Aorta (tissue), 5 donors: ENCODE measurements at places on chromosomes 7 and 10.

GRCh38 chr10:90675621-90676020, 182.2 kb downstream of the HTR7 start:
- DNase-seq = no peak

GRCh38 chr7:47817917-47818316, 130.3 kb downstream of the PKD1L1 start:
- no peak for DNase-seq

- DNase-seq = no peak
These were observed 427.9 kb upstream of the CELF2 start for GRCh38 chr10:10589540-10590303.

GRCh38 chr7:16603633-16604032, 41.9 kb downstream of the ANKMY2 start:
- no peak for DNase-seq

- no peak for DNase-seq
These were observed 344.7 kb upstream of the LRGUK start for GRCh38 chr7:133782470-133782869.

- DNase-seq = no peak
These were observed 21.1 kb downstream of the TMEM270 start for GRCh38 chr7:73882047-73882402.

GRCh38 chr7:131501422-131501821, 55.0 kb downstream of the PODXL start:
- DNase-seq = no peak

GRCh38 chr10:113379091-113379490, 173.8 kb upstream of the HABP2 start:
- no peak for DNase-seq

- DNase-seq = no peak
These were observed 125.8 kb downstream of the PCLO start for GRCh38 chr7:83036721-83037380.

DNA sequence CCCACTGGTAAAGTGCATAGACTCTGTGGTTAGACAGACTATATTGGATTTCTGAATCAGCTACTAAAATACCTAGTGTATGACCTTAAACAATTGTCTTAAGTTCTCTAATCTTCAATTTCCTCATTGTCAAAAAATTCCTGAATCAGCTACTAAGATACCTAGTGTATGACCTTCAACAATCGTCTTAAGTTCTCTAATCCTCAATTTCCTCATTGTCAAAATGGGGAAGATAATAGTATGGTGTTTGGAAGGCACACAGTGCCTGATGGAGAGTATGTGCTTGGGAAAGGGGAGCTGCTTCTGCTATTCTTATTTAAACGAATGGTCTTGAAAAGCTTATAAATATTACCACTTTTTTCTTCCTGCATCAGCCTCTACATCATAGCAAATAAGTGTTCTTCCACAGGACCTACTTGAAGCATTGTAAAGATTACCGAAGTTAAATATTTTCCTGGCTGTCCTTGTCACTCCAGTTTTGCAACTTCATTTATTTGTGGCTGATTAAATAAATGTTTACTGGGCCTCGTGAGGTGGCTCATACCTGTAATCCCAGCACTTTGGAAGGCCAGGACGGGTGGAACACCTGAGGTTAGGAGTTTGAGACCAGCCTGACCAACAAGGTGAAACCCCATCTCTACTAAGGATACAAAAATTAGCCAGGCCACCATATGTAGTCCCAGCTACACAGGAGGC, 64.4 kb upstream of the ITGA8 start:
- DNase-seq = no peak

GRCh38 chr7:9120331-9120730, 686.9 kb downstream of the NXPH1 start:
- DNase-seq = no peak

GRCh38 chr10:1116051-1116450, 59.9 kb downstream of the WDR37 start:
- DNase-seq = no peak

DNA sequence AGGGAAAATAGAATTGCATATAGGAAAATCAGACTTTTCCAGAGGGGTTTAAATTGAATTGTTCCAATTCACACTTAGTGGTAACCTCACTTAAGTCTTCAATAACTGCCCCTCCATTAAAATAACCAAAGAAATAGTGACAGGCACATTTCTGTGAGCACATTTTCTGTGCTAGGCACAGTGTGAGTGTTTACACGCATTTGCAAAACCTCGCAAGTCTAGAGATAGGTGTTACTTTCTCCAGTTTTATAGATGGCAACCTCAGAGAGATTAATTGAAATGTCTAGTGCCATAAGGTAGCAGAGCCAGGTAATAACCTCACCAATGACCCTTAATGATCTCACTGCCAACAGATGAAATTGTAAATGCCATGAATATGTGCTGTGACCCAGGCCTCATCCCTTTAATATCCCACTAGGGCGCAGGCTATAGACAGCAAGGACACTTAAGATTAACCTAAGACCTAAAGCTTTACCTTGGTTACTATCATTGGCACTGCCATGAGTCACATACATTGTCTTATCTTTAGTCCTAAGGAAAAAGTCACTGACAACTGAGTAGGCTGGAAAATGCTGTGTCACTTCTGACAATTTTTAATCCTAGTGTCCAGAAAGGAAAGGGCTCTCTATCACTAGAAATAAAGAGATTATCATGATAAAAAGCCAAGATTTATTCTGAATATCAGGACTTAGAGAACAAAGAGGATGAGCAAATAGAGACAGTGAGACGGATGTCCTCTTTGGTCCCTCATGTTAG, 187.8 kb downstream of the PPP1R17 start:
- no peak for DNase-seq

DNA sequence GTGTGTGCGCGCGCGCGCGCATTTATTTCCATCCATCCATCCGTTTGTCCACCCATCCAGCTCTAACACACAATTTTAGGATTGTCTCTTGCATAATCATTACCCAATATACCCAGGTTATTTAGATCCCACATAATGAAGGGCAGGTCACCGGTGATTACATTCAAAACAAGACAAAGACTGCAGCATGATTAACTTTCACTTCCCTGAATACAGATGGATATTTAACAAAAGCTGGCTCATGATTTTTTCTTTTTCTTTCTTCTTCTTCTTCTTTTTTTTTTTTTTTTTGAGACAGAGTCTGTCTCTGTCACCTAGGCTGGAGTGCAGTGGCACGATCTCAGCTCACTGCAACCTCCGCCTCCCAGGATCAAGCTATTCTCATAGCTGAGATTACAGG, 86.2 kb downstream of the SH3PXD2A start:
- DNase-seq = no peak

GRCh38 chr7:149884016-149884415, 10.2 kb downstream of the ATP6V0E2 start:
- DNase-seq = peak; percentile 69

DNA sequence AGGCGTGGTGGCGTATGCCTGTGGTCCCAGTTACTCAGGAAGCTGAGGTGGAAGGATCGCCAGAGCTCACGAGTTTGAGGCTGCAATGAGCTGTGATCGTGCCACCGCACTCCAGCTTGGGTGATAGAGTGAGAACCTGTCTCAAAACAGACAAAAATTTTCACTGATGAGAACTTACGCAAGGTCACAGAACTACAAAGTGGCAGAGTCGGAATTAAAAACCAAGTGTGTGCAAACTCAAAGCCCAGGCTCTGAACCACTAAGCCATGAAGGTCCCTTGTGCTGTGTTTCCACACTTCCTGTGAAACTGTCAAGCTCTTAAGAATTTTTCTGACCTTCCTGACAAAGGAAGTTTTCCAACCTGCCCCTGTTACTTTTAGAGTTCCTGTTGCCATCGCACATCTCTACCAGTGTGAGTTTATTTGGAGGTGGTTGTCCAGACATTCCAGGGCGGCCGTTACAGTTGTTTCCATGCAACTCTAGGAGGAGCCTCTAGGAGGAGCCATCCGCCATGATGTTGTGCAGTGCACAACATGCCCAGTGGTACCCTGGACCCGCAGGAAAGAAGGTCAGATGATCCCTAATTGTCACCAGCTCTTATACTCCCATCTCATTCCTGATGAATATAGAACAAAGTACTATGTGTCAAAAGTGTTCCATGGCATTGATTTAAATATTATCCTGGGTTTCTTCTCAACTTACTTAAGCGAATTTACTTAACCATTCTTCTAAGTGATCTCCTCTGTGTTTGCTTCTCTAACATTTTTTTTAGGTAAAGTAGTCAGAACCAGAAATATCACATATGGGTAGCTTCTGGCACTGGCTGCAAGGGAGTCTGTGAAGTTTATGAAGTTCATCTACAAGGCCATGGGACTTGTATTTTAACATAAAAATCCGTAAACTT, 49.0 kb upstream of the LYZL1 start:
- DNase-seq = no peak

GRCh38 chr7:79593866-79594301, 140.4 kb upstream of the MAGI2 start:
- no peak for DNase-seq

DNA sequence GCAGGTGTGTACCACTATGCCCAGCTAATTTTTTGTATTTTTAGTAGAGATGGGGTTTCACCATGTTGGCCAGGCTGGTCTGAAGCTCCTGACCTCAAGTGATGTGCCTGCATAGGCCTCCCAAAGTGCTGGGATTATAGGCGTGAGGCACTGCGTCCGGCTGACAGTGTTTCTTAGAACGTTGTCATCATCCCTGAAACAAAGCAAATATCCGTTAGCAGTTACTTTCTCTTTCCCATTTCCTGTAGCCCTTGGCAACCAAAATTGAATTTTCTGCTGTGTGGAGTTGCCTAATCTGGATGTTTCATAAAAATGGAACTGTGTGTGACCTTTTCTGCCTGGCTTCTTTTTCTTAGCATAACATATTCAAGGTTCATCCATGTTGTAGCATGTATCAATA, 22.4 kb downstream of the ZNF33A start:
- no peak for DNase-seq

GRCh38 chr7:67343114-67343513, 346.5 kb downstream of the TYW1 start:
- no peak for DNase-seq

DNA sequence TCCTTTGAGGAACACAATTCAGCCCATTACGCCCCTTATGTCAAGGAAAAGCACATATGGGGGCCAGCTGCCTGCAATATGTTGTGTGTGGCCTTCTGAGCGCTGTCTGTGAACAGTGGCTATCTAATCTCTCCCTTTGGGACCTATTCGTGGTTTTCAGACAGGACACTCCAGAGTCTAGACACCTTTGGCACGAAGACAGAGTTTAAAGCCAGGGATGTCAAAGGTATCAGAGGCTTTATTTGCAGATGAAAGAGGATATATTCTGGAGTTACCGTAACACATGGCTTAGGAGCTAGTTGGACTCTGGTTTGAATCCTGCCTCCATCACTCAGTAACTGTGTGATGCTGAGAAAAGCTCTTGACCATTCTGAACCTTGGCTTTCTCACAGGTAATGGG, 14.8 kb upstream of the EEPD1 start:
- DNase-seq = no peak

DNA sequence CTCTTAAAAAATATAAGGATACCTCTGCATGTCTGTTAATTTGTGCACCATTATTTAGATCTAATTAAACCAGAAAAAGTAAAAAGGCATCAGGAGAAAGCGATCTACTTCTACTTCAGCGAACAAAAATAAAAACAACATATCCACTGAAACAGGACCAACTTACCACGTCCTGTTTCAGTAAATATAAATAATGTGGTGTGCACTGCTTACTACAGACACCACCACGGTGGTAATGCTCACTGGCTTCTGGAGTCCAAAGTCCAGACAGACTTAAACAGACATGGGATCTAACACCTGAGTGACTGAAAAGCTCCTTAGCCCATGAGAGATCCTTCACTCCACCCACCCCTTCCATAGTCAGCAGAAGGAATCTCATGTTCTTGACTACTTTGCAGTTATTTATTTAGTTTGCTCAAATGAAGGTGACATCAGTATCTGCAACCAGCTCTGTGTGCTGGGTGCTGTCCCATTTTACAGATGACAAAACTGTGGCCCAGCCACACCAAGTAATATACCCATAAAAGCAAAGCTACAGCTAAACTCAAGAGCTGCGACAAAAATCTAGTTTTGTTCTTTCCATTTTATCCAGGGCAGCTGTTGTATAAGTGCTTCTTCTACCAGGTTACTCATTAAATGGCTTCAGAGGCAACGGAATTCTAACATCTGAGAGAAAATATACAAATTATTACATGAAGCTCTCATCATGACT, 62.1 kb upstream of the NCAPG2 start:
- DNase-seq = no peak

DNA sequence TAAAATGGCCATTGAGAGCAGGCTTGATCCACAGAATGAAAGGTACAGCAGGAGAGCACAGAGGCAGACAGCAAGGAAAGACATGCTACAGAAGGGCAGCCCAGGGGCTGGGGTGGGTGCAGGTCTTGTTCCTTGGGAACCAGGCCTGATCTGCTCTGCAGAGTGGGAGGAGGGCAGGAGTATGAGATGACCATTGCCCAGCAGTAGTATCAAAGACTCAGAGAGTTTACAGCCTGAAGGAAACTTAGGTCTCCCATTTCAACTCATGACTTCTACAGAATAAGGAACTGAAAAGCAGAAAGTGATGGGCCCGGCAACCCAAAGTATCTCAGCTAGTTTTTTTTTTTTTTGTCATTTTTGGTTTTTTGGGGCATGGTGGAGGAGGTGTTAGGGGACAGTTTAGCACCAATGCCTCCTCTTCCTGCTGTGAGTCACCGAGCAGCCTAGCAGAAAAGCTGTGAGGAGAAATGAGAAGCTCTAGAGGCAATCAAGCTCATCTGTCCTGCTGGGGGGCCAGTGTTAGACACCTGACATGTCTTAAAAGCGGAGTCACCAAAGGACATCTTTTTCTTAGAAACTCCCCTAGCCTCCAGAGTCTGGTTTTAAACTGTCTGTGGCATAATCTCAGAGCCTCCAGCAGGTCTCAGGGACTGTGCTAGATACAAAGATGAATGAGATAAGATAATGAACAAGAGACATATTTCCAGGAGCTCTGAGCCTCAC, 34.3 kb upstream of the HERPUD2 start:
- no peak for DNase-seq

DNA sequence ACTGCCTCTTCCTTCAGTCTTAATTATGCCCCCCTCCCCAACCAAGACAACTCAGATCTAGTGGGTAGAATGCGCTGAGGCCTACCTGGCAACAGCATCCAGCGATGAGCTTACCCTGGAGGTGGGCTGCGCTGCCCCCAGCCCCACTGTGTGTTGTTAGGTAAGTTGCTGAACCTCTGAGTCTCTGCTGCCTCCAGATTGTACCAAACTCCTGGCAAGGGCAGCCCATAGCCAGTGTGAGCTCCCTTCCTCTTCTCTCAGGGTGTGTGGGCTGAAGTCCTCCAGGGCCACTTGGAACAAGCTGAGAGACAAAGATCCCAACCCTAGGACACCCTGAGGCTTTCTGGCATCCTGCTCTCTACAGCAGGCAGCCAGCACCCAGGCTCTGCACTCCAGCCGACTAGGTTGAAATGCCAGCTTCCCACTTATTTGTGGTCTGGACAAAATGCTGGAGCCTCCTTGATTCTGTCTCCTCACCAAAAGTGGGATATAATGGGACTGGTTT, 135.3 kb downstream of the ARHGAP22 start:
- no peak for DNase-seq

GRCh38 chr10:87799860-87800259, 18.2 kb downstream of the ATAD1 start:
- DNase-seq = no peak

- peak; percentile 71 for DNase-seq
These were observed 52.6 kb downstream of the CHST3 start for GRCh38 chr10:72016608-72017300.

GRCh38 chr7:141291541-141291940, 217.7 kb downstream of the TMEM178B start:
- DNase-seq = no peak

GRCh38 chr10:51642581-51642980, 56.8 kb downstream of the CSTF2T start:
- no peak for DNase-seq

GRCh38 chr10:102859911-102860310, 5.9 kb downstream of the BORCS7 start:
- no peak for DNase-seq
